CD4-positive, alpha-beta T cell treated with Interferon gamma for 1 hour (primary cell): ENCODE measurements at places on chromosomes 6 and 20.

GRCh38 chr6:127608554-127609270, 31.7 kb downstream of the C6orf58 start:
- no peak for DNase-seq

DNA sequence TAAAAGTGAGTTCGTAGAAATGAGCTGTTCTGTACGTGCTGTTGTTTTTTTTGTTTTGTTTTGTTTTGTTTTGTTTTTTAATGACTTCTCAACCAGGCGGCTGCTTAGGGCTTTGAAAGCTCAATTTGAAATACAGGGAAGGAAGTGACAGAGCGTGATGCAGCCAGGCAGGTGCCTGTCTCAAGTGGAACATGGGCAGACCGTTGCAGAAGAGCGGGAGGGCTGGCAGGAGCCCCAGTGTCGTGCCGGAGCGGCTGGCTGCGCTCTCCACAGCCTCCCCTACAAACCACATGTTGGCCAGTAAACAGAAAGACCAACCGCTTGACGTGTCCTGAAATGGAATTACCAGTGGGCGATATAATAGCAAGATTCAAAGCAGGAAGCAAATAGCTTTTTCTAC, 164.9 kb upstream of the RREB1 start:
- DNase-seq = peak; percentile 24

- DNase-seq = no peak
These were observed 40.4 kb downstream of the FAM8A1 start for GRCh38 chr6:17640477-17640917.

DNA sequence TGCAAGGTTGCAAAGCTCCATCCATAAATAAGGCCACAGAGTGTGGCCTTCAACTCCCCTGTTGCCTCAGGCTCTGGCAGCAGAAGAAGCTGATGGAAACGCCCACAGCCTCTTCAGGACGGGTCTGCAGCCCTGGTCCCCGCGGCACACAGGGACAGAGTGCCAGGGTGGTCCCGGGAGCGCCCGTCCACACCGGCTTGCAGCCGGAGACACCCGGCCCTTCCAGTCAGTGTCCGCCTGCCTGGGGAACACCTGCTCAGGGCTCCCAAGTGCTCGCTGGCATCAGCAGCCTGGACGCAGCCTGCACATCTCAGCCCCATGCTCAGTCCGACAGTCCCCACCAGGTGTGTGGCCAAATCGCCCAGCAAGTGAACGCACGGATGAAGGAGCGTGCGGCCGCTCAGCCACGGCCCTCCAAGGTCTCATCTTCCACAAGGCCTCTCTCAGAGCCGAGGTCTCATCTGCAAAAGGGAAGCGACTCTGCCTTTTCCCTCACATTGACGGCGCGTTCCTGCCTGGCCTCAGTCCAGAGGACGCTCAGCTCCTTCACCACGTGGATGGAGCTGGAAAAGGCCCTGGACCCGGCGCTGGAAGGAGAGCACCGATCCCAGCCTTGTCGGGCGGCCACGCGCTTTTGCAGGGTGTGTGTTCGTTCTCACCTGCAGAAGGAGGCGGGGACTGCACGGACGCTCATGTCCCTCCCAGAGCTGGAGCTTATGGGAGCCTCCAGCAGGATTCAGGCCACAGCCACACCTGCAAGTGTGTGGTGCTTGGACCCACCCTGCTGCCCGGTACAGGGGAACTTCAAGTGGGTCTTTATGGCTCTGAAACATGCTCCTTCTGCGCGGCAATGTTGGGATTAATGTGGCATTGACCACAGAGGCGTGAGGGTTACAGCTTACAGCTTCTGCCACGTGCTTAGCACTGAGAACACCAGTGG, 180.4 kb downstream of the DLL1 start:
- DNase-seq = no peak

DNA sequence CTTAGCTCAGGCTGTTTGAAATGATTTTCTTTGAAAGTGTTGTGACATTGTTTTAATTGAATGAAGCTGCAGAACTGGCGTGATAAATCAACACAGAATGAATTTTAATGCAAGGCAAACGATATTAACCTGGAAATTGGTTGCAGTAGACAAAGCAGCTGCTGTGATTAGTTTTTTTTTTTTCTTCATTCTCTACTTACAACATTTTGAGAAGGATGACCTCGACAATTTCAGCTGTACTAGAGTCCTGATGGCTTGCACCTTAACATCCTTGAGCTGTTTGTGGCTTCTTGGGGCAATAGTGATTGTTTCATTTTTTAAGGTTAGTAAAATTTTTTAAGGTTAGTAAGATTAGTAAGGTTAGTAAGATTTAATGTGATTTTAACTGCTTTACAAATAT, 54.2 kb downstream of the QKI start:
- DNase-seq = no peak

DNA sequence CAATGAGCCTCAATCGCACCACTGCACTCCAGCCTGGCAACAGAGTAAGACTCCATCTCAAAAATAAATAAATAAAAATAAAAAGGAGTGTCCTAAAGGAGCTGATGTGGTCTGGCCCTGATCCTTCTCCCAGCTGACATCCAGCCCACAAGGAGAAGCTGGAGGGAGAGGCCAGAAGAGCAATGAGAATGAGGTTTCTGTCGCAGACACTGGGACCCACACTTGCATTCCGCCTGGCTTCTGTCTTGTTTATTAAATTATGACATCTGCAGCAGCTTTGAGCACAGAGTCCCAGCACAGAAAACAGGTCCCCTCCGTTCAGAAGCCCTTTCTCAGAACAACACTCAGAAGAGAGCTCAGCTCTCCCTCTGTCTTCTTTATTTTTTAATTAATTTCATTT, 10.3 kb upstream of the E2F1 start:
- no peak for DNase-seq

GRCh38 chr20:38766071-38766470, 17.8 kb downstream of the ACTR5 start:
- no peak for DNase-seq

DNA sequence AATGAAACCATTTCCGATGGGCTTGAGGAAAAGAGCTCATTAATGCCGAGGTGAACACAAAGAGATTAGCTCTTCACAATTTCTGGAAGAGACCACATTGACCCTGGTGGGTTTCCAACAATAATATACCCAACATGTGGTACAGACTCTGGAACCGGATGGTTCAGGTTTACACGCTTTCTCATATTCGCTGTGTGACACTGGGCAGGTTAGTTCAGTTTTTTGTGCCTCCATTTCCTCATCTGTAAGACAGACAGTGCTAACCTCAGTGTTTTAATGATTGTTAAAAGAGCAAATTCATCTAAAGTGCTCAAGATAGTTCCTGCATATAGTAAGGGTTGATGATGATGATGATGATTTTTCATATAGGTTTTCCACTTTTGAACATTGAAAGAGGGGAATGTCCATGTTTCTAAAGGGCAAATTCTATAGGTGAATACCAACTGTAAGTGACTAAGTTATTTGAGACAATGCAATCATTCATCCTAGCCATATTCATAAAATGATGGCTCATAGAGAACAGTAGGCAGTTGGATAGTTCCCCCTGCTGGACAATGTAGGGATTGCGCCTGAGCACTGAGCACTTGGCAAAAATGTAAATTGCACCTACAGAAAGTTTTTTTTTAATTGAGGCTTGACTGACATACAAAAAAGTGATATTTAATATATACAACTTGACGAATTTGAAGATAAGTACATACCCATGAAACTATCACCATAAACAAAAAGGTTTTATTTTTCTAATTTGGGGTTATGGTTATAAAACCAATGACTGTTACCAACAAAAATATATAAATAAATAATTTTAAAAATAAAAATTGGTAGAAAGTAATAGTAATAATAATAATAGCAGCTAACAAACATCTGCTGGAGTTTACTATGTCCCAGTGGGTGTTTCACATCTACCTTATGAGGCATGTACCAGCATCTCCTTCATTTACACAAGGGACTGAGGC, 2.1 kb upstream of the PERP start:
- DNase-seq = peak; percentile 61

- DNase-seq = no peak
These were observed 142.5 kb upstream of the ARG1 start for GRCh38 chr6:131430531-131430930.

DNA sequence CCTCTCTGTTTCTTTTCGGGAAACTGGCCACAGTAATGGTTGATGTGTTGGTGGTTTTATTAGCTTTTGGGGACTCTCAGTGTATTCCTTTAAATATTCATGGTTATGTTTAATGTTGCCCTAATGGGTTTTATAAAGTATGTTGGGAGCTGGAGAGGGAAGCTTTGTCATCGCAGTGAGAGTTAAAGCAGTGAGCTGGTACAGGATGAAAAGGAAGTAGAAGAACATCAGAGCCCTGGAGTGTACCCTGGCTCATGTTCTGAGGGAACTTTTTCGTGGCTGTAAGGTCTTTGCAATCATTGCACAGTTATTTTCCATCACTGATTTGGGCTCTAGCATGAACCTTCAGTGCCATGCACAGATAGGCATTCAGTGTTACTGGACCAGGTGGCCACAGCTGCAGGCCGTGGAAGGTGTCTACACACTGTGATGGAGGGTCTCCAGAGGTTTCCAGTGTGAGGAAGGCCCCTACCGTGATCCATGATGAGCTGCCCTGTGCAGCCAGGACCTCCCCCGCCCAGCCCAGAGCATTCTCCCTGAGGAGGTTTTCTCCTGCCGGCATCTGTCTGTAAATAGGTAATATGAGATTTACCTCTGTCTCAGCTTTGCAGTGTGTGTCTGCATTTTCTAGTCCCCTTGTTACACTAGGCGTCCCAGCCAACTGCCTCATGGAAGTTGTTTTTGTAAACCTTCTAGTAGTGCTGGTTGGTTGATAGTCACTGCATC, 22.4 kb upstream of the TMEM217 start:
- DNase-seq = no peak

DNA sequence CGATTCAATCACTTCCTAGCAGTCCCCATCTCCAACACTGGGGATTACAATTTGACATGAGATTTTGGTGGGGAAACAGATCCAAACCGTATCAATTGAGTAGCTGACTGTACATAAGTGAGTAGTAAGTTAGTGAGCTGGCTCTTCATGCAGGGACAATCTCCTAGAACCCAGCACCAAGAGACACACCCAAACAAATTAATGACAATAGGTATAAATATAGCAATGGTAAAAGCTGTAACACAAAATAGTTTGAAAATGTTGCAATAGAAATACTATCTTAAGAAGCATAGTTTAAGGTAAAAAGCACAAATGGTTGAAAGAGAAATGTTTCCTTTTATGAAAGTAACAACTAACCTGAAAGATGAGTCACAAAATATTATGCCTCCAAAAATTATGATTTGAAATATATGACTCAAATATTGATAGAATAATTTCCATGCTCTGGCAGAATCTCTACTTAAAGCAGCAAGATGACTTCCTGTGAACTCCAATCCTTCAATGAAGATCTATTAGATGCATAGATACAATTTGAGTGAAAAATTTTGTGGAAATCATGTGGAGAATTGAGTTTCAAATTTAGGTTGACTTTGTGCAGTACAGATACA, 5.4 kb upstream of the SIRPB1 start:
- DNase-seq = no peak

DNA sequence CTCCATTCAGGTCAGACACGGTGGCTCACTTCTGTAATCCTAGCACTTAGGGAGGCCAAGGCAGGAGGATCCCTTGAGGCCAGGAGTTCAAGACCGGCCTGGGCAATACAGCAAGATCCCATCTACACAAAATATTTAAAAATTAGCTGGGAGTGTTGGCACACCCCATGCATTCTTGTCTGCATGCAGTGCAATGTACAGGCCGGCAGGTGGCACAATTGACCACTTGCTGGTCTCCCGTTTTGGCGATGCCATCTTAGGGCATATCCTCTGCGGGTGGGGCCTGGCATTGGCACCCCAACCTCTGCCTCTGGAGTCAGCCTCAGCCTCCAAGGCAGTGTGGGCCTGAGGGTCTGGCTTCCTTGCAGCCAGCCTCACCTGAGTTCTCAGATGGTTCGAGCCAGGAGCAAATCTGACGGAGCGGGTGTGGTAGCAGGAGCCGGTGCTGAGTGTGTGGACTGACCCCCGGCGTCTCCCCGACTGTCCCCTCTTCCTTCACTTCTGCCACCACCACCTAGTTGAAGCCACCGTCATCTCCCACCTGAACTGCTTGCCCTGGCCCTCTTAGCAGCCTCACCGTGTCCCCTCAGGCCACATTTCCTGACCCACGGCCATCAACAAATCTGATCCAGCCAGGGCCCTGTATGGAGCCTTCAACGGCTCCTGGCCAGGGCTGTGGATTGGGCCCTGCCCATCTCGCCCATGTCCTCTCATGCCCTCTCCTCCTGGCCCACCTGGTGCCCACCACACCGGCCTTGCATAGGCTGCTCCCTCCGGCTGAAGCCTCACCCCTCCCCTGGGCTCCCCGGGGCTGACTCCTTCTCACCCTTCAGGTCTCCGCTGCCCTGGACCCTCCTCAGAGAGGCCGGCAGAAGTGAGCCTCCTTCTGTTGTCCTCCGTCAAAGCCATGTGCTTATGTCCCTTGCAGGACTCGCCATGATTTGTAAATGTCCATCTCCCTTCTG, 44.0 kb downstream of the EFCAB8 start:
- DNase-seq = peak; percentile 64

DNA sequence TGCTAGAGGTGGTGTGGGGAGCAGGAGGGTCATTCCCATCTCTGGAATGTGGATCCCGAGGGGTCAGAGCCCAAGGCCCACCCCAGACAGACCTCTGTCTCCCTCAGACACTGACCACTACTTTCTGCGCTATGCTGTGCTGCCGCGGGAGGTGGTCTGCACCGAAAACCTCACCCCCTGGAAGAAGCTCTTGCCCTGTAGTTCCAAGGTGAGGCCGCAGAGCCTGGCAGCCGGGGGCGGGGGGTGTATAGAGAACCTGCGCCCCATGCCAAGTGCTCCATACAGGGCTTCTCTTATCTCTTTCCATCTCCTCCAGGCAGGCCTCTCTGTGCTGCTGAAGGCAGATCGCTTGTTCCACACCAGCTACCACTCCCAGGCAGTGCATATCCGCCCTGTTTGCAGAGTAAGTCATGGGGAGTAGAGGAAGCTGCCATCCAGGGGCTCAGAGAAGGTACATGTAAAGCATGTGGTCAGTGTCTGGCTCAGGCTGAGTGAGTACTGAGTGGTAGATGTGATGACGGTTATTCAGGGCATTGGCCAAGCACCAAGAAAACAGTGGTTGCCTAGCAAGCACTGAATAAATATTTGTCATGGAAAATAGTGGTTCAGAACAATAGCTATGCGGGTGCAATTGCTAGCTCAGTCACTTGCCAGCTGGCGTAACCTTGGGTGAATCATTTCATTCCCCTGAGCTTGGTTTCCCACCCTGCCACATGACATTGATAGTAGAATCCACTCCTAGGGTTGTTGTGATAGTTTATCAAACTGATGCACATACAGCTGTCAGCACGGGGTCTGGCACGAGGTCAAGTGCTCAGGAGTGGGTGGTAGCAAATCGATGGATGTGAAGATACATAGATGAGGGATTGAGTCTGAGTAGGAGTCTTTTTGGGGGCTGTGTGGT, 3.5 kb downstream of the PIGT start:
- peak; percentile 25 for DNase-seq

- no peak for DNase-seq
These were observed 81.7 kb upstream of the GATA5 start for GRCh38 chr20:62557462-62557861.

DNA sequence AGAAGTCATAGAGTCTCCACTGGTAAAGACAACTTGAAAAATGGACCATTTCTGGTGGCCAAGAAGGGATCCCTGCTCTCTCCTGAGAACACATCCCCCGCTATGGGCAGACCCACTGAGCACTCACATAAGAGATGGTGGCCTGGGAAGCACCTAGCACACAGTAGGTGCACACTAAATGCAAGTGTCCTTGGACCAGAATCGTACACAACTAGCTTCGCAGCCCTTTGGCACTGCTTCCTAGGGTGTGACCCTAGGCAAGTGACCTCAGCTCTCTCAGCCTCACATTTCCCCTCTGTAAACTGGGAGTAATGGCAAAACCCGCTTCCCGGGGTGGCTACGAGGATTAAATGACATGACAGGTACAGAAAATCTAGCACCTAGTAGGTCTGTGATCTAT, 35.1 kb downstream of the KCNB1 start:
- no peak for DNase-seq

GRCh38 chr6:117906958-117907600, at the start of gene SLC35F1:
Gene SLC35F1 (plus strand): TSS chr6:117907264.
- DNase-seq = no peak
